ENCODE measurements at places on chromosomes 1 and 21.

- DNase-seq = no peak
Measured at GRCh38 chr1:23122796-23123195, 45.9 kb downstream of the LUZP1 start.

DNA sequence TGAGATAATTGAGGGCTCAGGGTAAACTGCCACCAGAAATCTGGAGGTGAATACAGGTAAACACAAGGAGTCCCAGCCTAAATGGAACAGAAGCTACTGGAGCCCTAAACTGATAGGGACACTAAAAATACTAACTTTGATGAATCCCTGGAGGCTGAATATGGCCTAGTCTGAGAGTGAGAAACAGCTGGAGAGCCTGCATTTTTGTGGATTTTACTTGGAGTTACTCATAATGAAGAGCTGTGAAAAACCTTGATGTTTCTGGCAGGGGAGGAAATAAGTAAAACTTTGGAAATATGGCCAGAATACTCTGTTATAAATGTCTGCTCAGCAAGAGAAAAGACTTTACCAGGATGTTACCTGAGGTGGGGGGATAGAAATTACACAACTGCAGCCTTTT, 164.4 kb downstream of the LIPI start:
- no peak for DNase-seq

- no peak for DNase-seq
Measured at GRCh38 chr1:108504447-108504846, 54.3 kb downstream of the NBPF6 start.

- DNase-seq = peak; percentile 72
Measured at GRCh38 chr1:248841702-248842395, 3.8 kb downstream of the ZNF672 start.

DNA sequence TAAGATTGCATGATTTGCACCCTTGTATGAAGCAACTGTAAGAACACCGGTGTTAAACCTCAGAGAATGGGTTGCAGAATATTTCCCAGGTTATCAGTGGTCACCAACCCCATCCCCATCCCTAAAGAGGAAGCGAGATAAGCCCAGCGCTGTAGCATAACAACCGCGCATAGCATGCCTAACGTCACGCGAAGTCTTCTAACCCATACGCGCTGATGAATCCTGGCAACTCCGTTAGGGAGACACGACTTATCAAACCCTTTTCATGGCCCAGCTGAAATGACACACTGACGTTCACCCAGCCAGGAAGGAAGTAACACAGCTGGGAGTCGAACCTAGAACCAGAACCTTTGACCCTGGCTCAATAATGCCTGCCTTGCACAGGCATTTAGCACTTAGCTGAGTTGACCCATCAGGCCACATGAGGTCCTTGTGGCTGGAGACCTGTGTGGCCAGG, 24.2 kb downstream of the TMEM51 start:
- peak; percentile 48 for DNase-seq

GRCh38 chr1:172417557-172417956, 2.9 kb upstream of the C1orf105 start:
- no peak for DNase-seq

DNA sequence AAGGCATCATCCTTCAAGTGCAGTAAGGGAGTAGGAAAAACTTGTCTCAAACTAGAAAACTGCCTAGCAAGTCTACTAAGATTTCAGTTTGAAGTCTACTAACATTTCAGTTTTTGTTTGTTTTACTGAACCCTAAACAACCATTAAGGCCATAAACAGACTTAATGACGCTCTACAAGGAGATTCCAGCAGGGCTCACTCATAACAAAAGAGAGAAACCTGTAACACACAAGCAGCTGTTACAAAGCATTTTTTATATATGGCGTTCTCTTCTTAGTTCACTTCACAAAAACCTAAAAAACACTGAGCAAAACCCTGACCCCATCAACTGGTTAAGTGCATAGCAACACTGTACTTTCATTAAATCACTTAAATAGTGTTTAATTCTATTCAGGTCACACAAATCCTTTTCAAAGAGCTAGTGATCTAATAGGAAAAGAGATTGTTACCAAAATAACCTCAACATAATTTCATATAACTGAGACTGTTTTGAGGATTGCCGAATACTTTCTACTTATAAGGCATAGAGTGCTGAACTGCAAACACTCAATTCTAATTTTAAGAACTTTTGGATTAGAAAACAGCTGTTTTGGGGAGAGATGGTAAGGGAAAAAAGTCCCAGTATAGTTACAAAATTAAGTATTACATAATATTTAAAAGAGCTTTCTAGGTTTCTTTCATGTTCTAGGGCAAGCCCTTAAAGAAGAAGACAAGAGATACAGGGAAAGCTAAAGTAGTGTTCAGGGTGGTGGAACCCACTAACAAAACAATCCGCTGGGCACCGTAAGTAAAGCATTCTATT, 1.4 kb downstream of the B3GALNT2 start:
- DNase-seq = no peak

DNA sequence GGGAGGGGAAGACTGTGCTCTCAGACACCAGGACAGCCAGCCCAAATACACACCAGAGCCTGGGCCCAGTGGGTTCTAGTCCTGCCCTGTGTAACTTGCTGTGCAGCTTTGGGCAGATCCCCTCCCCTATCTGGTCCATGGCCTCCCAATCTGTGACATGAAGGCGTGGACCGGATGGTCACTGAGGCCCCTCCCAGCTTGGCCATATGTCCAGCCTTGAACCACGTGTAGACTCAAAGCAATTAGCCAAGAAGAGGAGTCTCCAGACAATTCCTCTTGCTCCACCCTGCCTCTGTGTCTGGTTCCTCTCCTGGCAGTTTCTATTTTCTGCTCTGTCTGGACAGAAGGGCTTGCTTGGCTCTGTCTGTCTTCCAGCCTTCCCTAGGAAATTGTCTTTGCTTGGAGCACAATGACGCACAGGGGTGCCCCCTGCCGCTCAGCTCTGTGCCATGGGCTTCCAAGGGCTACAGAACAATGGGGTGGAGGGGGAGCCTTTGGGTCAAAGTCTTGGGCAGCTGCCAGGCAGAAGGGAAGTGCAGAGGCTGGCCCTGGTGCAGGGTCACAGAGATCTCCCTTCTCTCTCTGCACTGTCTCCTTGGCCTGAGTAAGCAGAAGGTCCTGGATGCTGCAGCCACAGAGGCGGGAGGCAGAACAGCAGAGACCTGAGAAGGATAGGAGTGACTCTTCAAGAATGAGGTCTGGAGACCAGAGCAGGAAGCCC, 66.1 kb downstream of the TENT5C start:
- peak; percentile 80 for DNase-seq

- DNase-seq = peak; percentile 43
Measured at GRCh38 chr1:24949331-24949881, 19.3 kb upstream of the RUNX3 start.

DNA sequence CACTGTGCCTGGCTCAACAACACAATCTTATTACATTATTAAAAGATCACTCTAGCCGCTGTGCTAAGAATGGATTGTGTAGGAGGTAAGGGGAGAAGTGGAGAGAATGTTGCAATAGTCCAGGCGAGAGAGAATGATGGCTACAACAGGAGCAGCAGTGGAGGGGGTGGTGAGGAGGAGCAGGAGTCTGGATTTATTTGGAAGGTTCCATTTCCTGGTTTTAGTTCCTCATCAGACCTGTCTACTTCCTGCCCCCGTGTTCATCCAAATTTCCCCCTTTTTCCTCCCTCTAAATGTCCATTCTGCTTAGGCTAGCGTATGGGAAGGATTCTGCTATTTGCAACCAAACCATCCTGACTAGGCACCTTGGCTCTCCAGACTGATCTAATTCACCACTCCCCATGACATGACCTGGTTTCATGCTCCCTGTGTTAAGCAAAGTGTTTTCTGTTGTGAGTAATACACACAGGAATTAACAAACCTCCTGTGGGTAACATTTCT, 35.1 kb upstream of the EYA3 start:
- DNase-seq = peak; percentile 90

DNA sequence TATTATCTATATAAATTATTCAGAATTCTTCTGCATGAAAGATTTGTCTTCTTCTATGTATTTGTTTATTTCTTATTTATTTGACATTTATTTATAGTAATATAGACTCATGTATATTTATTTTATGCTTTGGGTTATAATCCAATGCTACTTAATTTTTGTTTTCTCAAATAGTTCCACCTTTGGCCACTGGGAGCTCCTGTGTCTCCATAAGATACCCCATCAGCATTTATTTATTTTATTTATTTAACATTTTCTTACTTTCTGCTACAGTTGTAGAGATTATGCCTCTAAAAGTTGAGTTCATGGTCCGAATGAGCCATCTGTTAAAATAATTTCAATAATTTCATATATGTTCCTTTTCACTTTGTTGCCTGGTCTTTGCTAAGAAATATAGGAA, 289.4 kb downstream of the ADGRL2 start:
- no peak for DNase-seq

- no peak for DNase-seq
Measured at GRCh38 chr1:41342774-41343355, 18.4 kb upstream of the FOXO6 start.

- DNase-seq = no peak
Measured at GRCh38 chr1:182145441-182145840, 83.9 kb upstream of the ZNF648 start.

GRCh38 chr1:155117610-155118009, 10.1 kb upstream of the EFNA1 start:
- DNase-seq = no peak

- no peak for DNase-seq
Measured at GRCh38 chr1:224482619-224483018, 48.0 kb upstream of the WDR26 start.

- no peak for DNase-seq
Measured at GRCh38 chr1:227621211-227621610, 57.9 kb downstream of the ZNF678 start.

GRCh38 chr1:106608841-106609240, 447.6 kb upstream of the PRMT6 start:
- no peak for DNase-seq

- no peak for DNase-seq
Measured at GRCh38 chr1:53732912-53733317, 6.0 kb downstream of the GLIS1 start.

DNA sequence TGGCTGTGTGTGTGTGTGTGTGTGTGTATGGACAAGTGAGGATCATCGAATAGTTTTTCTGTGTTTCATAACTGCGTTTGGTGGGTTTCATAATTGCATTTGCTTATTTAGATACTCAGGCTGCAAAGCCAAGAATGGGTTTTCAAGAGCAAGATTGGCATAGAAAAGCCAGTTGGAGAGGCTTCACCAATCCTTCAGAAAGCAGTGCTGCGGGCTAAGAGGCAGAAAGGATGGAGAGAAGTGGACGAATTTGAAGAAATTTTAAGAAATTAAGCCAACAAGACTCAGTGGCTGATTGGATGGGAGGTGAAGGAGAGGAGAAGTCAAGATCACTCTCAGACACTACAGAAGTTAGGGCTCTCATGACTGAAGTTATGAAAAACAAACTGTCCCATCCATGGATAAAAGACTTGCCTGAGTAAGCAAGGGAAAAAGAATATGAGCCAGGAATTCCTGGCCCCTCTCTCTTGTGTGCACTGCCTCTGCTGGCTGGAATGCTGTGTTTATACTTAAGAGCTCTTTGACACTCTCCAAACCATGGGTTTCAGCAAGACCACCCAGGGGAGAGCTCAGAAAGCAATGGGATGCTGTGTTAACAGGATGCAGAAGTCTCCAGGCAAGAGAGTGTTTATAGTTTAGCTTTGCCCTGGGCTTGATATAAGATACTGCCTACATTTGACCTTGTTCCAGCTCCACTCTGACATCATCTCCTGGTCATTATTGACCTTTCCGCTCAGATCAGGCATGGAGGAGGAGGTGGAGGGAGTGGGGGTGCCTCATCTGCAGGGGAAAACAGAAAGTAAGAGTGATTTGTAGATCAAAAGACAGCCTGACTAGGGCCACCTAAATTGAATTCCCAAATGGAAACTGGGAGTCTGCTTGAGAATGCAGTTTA, 232.0 kb upstream of the PLXNA2 start:
- DNase-seq = peak; percentile 83

- no peak for DNase-seq
Measured at GRCh38 chr1:199336745-199337640, 690.5 kb upstream of the NR5A2 start.

DNA sequence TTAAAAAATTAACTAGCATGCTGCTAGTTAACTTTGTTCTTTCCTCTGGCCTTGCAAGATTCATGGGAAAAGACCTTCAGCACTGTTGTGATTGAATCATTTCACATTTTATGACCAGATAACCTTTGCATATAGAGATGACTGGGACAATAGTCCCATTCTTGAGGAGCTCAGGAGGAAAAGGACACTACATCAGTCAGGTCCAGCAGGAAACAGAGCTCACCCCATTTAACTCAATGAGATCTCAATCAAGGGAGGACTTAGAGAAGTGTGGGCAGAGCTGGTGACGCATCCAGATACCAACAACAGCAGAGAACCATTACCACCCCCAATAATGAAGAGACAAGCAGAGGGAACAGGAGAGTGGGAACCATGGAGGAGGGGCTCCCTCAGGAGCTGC, 109.4 kb upstream of the GUCA2B start:
- DNase-seq = no peak

- no peak for DNase-seq
Measured at GRCh38 chr1:173017792-173018191, 32.9 kb downstream of the TNFSF18 start.

DNA sequence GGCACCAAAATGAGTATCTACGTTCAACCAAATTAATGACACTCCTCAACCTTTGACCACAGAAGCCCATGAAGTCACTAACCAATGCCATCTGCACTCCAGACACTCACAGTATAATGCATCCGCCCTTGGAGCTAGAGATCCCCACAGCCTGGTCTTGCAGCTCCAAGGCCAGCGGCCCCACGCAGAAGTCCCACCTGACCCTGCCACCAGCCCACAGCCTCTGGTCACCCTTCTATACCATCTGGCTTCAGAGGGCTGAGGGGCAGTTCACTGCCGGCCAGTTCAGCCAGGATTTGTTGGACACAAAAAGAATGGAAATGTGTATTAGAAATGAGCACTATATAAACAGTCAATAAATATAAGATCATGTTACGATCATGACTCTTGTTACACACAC, 211.2 kb downstream of the RRAGC start:
- no peak for DNase-seq

GRCh38 chr1:71656902-71657301, 576.1 kb upstream of the ZRANB2 start:
- DNase-seq = peak; percentile 8

GRCh38 chr1:84260852-84261518, 40.5 kb upstream of the SAMD13 start:
- no peak for DNase-seq

- no peak for DNase-seq
Measured at GRCh38 chr1:25019337-25020172, 89.5 kb upstream of the RUNX3 start.

GRCh38 chr1:156667968-156668709, 9.1 kb downstream of the NES start:
- no peak for DNase-seq

- DNase-seq = peak; percentile 4
Measured at GRCh38 chr1:221877311-221877710, 135.4 kb upstream of the DUSP10 start.
